Activated effector memory CD4-positive, alpha-beta T cell treated with Interleukin-2 at 50 U/mL for 16 hours (primary cell): ENCODE measurements at places on chromosomes 4 and X.

DNA sequence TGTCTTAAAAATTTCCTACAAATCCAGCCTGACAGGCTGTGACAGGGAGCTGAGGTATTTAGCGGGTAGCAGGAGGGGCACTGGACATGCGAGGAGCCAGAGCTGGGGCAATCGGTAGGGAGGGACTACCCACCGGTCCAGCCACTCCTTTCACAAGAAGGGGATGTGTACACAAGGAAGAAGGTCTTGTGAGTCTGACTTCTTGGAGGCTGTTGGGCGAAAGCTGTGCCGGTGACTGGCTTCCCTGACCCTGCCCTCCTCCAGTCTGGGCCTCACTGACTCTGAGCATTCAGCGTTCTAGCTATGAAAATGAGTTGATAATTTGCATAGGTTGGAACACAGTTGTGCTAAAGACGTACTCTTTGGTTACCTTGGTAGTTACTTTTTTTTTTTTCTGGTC is 12.7 kb upstream of the CXCL8 start:
- DNase-seq = no peak

GRCh38 chr4:138204507-138204906 is 37.6 kb downstream of the SLC7A11 start:
- DNase-seq = no peak

DNA sequence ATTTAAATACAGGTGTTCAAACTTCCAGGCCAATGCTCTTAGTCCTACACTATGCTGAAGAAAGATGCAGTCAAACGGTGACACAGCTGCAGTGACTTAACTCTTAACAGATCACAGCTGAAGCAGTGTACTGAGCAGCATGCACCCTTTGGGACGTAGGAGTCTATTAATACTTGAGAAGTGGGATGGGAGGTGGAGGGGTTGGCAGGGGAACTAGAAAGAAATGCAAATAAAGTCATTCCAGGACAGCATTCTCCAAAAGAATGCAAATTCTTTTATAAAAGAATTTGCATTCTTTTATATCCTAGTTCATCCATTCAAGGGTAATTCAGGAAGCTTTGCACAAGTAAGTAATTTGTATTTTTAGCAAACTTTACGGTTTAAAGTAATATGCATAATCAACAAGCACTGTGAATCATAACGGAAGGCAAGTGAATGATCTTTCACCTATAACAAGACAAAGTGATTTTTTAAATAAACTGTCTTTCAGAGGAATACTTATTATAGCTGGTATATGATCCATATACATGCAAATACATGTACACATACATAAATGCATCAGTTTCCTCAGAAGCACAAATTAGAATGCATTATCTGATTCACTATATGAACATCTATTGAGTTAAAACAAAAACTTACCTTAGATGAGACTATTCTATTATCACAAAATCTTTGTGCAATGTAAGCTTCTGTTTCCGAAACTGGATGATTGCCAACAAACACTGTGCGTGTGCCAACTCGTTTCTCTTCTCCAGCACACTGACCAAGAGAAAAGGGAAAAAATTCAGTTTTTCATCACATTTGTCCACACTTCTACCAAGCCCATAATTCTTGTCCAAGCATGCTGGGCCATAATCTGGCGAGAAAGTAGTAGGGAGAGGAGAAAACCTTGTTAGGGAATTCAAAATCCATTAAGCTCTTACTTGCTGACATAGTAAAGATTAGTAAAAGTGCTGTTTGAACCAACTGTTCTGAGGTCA is 106.5 kb downstream of the ATP11C start:
- no peak for DNase-seq

- DNase-seq = peak; percentile 34
Observed at GRCh38 chrX:40171513-40172400, 74.0 kb upstream of the BCOR start.

- DNase-seq = no peak
Observed at GRCh38 chr4:178812866-178813265, 1370.6 kb upstream of the AGA start.

DNA sequence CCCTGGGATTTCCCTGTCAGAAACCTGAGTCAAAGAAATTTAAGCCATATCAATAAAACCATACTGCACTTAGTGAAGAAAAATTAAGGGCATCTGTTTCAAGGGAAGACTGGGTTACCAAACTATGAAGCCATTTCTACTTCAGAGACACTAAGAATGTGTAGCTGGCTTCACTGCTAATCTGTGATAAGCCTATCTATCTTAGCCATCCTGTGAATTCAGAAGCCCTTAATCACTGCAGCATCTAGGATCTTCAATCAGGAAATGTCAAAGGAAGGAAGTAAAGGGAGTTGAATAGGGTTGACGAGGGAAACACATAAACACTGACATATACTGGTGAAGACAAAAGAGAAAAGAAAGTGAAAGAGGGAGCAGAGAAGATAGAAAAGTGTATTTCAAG is 777.6 kb upstream of the DIAPH2 start:
- no peak for DNase-seq
